ENCODE measurements at places on chromosomes 4 and X. TPM values are rescaled to one million over a fixed set of nuclear protein-coding genes. Genes with fewer than 3 reads are reported as not detected.

The FAM184B gene
- not detected for total RNA-seq

The GNRHR gene
- total RNA-seq: not detected

The USP51 gene
- total RNA-seq: 0.75 TPM

The CXCL1 gene
- total RNA-seq: 33.4 TPM

The CTBP1 gene
- 210 TPM for total RNA-seq

The GPC4 gene
- under 0.01 TPM for total RNA-seq

The CFAP99 gene
- under 0.01 TPM for total RNA-seq

The ZNF157 gene
- total RNA-seq: not detected

The IL21 gene
- not detected for total RNA-seq

The MGAT4D gene
- not detected for total RNA-seq

The FLNA gene
- total RNA-seq: 3,187 TPM

The WAS gene
- 0.09 TPM for total RNA-seq

The DNAAF6 gene
- not detected for total RNA-seq

The PAGE2B gene
- total RNA-seq: not detected

The RASGEF1B gene
- total RNA-seq: 0.09 TPM

All from endothelial cell of coronary artery (primary cell).